ENCODE measurements at places on chromosomes 3 and 15. TPM values are rescaled to one million over a fixed set of nuclear protein-coding genes. Genes with fewer than 3 reads are reported as not detected.

LDHAL6B gene
- not detected for total RNA-seq

PML gene
- 13.1 TPM for total RNA-seq

CASR gene
- total RNA-seq: 0.09 TPM

CRELD1 gene
- 23.4 TPM for total RNA-seq

CCR3 gene
- not detected for total RNA-seq

VILL gene
- total RNA-seq: 8.6 TPM

RASGRP1 gene
- total RNA-seq: 10.2 TPM

SCAANT1 gene
- total RNA-seq: not detected

ITIH3 gene
- 0.45 TPM for total RNA-seq

FHIT gene
- total RNA-seq: 5.4 TPM

AP4E1 gene
- 13.4 TPM for total RNA-seq

CX3CR1 gene
- total RNA-seq: 7.9 TPM

CCDC12 gene
- 23.0 TPM for total RNA-seq

BCHE gene
- total RNA-seq: 21.1 TPM

PTH1R gene
- total RNA-seq: 4.4 TPM

RETNLB gene
- total RNA-seq: not detected

OXTR gene
- 3.2 TPM for total RNA-seq

ATP13A4 gene
- total RNA-seq: 7.3 TPM

TTLL13 gene
- total RNA-seq: 0.36 TPM

RARB gene
- total RNA-seq: 11.6 TPM

FBN1 gene
- 38.6 TPM for total RNA-seq

CLDN18 gene
- 0.09 TPM for total RNA-seq

PCCB gene
- 31.8 TPM for total RNA-seq

SNRPN gene
- total RNA-seq: 236 TPM

CYP11A1 gene
- total RNA-seq: 0.54 TPM

RPL39L gene
- total RNA-seq: 11.8 TPM

NOX5 gene
- total RNA-seq: 0.09 TPM

GOLGA6D gene
- not detected for total RNA-seq

PLSCR1 gene
- total RNA-seq: 18.5 TPM

ANKRD34C gene
- total RNA-seq: 2.4 TPM

SLC27A2 gene
- 6.4 TPM for total RNA-seq

PTX3 gene
- 4.7 TPM for total RNA-seq

SCAMP5 gene
- total RNA-seq: 49.6 TPM

CFAP100 gene
- total RNA-seq: 1.8 TPM

TLR9 gene
- 0.09 TPM for total RNA-seq

P3H2 gene
- 1.8 TPM for total RNA-seq

AMOTL2 gene
- 49.3 TPM for total RNA-seq

ZNF710 gene
- 14.0 TPM for total RNA-seq

CDHR4 gene
- not detected for total RNA-seq

AGTR1 gene
- total RNA-seq: 7.1 TPM

ETV5 gene
- total RNA-seq: 44.8 TPM

GP9 gene
- not detected for total RNA-seq

NSMCE3 gene
- total RNA-seq: 8.2 TPM

VGLL3 gene
- total RNA-seq: 2.5 TPM

PAK6 gene
- total RNA-seq: 3.7 TPM

PLCH1 gene
- 25.0 TPM for total RNA-seq

DCBLD2 gene
- total RNA-seq: 55.3 TPM

RPP25 gene
- total RNA-seq: 1.7 TPM

NR1I2 gene
- 0.36 TPM for total RNA-seq

CHCHD6 gene
- total RNA-seq: 20.8 TPM

C3orf49 gene
- not detected for total RNA-seq

SLC28A2 gene
- total RNA-seq: not detected

SHC4 gene
- total RNA-seq: 9.5 TPM

LMLN gene
- 15.3 TPM for total RNA-seq

ZNF860 gene
- 1.8 TPM for total RNA-seq

GXYLT2 gene
- 7.4 TPM for total RNA-seq

KLHL40 gene
- 0.09 TPM for total RNA-seq

TUSC7 gene
- total RNA-seq: not detected
